ENCODE measurements at places on chromosomes 3 and 15.

DNA sequence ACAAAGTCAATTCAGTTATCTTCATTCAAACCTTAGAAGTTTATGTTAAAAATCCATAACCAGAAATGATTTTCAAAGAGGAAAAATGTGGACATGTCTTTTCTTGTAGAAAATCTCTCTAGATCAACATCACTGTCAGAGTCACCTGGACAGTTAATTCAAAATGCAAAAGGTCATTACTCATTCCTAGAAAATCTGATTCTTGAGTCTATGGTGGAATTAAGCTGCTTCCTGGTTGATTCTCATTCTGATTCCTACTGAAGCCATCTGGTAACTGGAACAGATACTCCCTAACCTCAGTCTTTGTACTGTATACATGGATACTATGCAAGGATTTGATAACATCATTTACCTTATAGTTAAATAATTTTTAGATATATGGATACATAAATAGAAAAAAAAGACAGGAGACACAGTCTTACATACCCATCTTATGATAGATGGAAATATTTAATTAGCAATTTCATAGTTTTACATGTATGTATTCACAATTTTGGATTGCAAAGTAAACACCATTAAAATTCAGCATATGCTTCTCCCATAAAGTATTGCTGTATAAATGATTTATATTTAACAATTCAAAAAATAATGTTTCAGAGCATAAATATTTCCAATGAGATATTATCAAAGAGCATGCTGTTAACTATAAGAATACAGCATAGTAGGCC is 693.2 kb upstream of the CCDC54 start:
- no peak for DNase-seq

- DNase-seq: no peak
Measured at GRCh38 chr15:45604326-45604725, 17.1 kb downstream of the BLOC1S6 start.

GRCh38 chr3:139811331-139811730 is 123.7 kb upstream of the CLSTN2 start:
- no peak for DNase-seq

DNA sequence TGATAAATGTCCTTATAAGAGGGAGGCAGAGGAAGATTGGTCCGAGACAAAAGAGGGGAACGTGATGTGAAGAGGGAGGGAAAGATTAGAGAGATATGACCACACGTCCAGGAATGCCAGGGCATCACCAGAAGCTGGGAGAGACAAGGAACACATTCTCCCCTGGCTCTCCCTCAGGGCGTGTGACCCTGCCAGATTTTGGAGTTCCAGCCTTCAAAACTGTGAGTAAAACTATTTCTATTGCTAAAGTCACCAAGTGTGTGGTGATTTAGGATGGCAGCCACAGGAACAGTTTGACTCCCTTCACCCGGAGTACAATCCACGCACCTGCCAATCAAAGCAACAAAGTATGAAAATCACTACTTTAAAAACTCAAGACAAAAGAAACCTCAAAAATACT is 32.1 kb upstream of the TJP1 start:
- DNase-seq: no peak

DNA sequence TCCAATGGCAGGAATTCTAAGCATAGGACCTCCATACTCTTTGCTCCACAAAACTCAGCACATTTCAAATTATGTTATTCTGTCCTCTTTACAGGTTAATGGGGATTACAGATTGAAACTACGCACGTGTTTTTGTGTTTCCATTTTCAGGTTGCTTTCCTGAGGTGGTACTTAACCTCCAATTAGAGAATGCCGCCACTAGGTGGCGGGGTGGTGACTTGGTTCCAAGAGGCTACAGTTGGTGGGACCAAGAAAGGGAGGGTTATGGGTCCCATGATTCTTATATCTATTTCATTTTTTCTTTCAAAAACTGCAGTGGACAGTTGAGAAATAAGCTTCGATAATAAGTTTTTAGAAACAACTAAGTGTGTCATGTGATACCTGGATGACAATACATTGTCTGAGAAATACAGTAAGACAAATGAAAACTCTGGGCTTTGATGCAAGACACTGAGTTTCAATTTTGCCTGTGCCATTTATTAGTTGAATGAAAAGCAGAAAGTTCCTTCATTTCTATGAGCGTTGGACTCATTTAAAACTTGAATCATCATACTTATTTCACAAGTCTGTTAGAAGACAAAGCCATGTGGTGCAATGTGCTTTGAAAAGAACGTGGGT is 539.0 kb downstream of the FGF12 start:
- DNase-seq: no peak

- DNase-seq: no peak
Measured at GRCh38 chr15:28985316-28985645, 99.5 kb downstream of the APBA2 start.

GRCh38 chr3:138450704-138451424 is 16.4 kb downstream of the ESYT3 start:
- DNase-seq: no peak

DNA sequence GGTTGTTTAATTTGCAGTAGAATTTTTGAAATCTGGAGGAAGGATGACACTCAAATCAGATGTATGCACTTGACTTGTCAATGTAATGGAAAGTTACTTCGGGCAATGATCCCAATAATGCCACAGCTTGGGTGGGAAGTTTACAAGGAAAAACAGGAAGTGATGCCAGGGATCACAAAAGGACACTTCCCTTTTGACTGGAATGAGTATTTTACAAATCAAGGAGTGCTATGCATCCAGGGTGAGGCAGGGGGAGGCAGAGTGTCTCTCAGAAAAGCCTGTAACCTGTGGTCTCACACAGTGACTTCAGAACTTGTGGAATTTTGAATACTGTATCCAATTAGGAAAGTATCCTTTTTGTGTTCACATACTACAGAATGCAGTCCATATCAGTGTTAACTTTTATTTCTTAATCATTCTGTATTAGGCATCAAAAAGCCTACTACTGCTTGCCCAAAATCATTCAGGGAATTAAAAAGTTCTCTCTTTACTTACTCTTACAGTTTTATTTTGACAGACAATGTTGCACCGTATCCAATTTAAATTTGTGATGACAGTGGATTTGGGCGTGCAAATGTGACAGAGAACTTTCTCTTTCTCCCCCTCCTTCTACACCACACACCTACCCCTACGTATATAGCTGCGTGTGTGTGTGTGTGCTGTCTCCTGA is 445.1 kb downstream of the MECOM start:
- peak; percentile 56 for DNase-seq

DNA sequence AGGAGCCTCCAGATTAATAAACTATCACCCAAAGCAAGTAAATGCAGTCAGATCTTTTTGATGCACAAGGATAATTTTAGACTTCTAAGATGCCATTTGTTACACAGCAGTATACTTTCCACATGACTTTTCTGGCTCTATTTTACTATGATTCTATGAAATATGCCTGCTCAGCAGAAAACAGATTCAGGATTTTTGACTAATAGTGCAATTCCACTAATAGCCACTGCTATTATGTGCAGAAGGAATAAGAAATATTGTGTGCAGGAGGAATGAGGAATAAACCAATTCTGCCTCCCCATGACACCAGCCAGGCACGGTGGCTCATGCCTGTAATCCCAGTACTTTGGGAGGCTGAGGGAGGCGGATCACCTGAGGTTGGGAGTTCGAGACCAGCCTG is 11.5 kb upstream of the SPPL2A start:
- DNase-seq: no peak

GRCh38 chr3:173473237-173473636 is 75.7 kb downstream of the NLGN1 start:
- no peak for DNase-seq

GRCh38 chr15:45523166-45523460 is 558 bp upstream of the SLC30A4 start:
- DNase-seq: no peak

GRCh38 chr3:64049136-64049535 is 25.8 kb upstream of the PSMD6 start:
- DNase-seq: no peak

DNA sequence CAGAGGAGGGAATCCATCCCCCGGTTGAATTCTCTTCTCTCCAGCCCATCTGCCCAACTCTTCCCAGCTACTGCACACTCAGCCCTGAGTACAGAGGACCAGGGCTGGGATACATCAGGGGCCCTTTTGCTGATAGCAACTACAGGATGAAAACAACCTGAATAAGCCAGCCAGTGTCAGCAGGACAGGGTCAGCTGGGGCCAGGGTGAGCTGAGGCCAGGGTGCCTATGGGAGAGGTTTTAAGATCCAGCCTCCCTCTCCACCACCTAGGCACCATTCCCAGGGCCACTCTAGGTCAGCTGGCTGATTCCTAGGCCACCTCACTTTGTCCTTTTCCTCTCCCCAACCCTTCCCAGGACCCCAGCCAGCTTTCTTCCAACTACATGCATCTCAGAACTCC is 83.8 kb downstream of the MRPL46 start:
- DNase-seq: no peak

Measured in COR-L47 (cell line).